ENCODE measurements at places on chromosomes 5 and 9. TPM values are rescaled to one million over a fixed set of nuclear protein-coding genes. Genes with fewer than 3 reads are reported as not detected.

GRCh38 chr5:15554542-15554941 lies 54.6 kb downstream of the FBXL7 start:
- no peaks in the 10 kb centered on the region for H3K27me3 ChIP-seq
- H3K4me3 ChIP-seq: no peak overlapping the region
- no peak for DNase-seq

The GLRA1 gene
- total RNA-seq: not detected

GRCh38 chr5:38341641-38342040 lies 83.3 kb downstream of the EGFLAM start:
- H3K36me3 ChIP-seq: no peaks in the 10 kb centered on the region
- peaks cover 3% of the 10 kb centered on the region for H3K4me1 ChIP-seq
- no peak overlapping the region for H3K4me3 ChIP-seq
- no peak overlapping the region for H3K27ac ChIP-seq

DNA sequence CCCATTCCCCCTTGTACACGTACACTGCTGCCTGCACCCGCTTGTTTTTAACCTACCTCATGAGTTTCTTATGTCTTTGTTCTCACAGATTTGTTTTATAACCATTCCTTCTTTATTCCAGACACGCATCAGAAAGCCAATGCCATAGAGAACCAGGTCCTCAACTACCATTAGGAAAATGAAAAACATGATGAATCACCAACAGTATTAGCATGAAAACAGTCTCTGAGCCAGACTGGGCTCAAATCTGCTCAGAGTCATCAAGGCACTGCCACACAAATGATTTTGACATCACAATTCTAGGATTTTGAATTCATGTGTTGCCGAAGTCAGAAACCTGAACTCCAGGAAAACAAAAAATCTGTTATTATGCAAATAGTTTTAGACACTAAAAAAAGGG lies 394.1 kb upstream of the GRIA1 start:
- no peaks in the 10 kb centered on the region for H3K36me3 ChIP-seq
- no peaks in the 10 kb centered on the region for H3K27me3 ChIP-seq
- no peaks in the 10 kb centered on the region for H3K4me1 ChIP-seq
- H3K27ac ChIP-seq: no peak overlapping the region
- no peak overlapping the region for H3K4me3 ChIP-seq

The PCDHB7 gene
- not detected for total RNA-seq

GRCh38 chr9:121282277-121283079 lies 14.5 kb downstream of the GSN start:
- no peaks in the 10 kb centered on the region for H3K27me3 ChIP-seq
- H3K27ac ChIP-seq: no peak overlapping the region
- H3K4me3 ChIP-seq: no peak overlapping the region
- H3K4me1 ChIP-seq: peaks cover 25% of the 10 kb centered on the region
- no peak for DNase-seq

DNA sequence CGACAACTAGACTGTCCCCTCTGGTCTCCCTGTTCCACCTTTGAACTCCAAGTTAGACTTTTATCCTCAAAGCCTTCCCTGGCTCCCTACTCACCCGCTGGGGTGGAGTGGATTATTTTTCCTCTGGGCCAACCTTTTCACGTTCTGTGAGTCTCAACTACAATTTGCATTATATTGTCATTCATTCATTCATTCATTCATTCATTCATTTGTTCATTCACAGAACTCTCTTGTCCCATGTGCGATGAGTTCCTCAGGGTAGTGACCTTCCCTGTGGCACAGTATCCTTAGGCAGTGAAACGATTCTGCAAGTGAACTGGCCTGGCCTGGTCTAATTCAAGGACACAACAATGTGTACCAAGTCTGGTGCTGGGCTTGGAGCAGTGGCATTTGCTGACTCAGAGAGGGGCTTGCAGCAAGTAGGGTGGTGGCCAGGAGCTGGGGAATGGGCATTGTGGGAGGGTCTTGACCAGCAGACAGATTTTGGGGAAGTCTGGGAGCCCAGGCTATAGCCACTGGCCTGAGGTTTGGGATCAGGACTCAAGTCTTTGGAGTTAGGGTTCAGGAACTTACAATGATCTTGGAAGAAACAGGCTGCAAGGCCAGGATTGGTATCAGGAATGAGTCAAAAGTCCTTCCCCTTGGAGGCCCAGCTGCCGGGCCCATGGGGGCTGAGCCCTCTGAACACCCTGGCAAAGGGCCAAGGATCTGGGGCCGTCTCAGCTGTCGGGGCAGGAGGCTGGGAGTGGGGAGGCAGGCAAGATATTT lies 37.2 kb upstream of the COL15A1 start:
- H3K4me3 ChIP-seq: no peak overlapping the region
- H3K36me3 ChIP-seq: no peaks in the 10 kb centered on the region
- H3K27ac ChIP-seq: no peak overlapping the region
- DNase-seq: no peak
- no peaks in the 10 kb centered on the region for H3K4me1 ChIP-seq

GRCh38 chr5:150241298-150242160 lies 48.0 kb downstream of the CAMK2A start:
- DNase-seq: no peak
- H3K27me3 ChIP-seq: no peaks in the 10 kb centered on the region
- H3K36me3 ChIP-seq: no peaks in the 10 kb centered on the region
- H3K4me1 ChIP-seq: no peaks in the 10 kb centered on the region

DNA sequence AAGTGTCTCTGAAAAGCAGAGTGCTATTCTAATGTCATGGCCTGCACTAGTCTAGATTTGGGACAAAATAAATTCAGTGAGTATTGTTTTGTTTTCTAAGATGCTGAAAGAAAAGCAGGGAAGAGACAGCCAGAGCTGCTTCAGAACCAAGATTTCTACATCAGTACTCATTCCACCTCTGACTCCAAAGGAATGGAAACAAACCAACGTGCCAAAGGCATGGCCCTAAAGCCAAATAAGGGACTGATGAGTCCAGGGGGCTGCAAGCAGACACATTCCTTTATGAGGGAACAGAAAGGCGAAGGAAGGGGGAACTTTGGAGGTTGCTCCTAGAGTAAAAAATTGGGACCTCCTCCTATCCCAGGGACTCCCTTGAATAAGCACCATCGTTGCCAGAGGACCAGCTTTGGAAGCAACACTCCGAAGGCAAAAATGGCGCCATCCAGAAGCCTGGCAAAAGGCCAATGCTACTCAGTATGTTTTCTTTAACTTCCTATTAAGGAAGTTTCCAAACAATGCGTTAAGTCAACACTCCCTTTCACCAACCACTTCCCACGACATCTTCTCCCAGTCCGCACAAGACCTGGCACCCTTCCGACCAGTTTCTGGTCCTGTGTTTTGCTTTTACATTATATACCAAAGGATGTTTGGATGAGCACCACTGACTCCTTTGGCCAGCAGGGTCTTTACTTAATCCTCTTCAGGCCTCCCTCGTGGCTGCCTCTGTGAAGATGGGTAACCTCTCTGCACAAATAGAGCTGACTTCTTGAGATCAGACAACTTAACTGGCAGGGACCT lies 31.6 kb downstream of the ADAM19 start:
- peak; percentile 25 for DNase-seq
- no peaks in the 10 kb centered on the region for H3K36me3 ChIP-seq
- H3K4me3 ChIP-seq: peak overlapping the region; percentile 0
- peak overlapping the region; percentile 81 for H3K27ac ChIP-seq

The LRRC26 gene
- total RNA-seq: not detected

GRCh38 chr9:109117856-109118807 lies 1.6 kb downstream of the TMEM245 start:
- H3K27me3 ChIP-seq: no peaks in the 10 kb centered on the region
- H3K27ac ChIP-seq: peak overlapping the region; percentile 92
- H3K4me3 ChIP-seq: peak overlapping the region; percentile 91
- peaks cover 55% of the 10 kb centered on the region for H3K4me1 ChIP-seq

GRCh38 chr5:177509381-177509951 lies at the start of gene DOK3:
DOK3 (minus strand) TSS chr5:177509826; CDS start chr5:177509540, 286 bp downstream.
- no peaks in the 10 kb centered on the region for H3K27me3 ChIP-seq
- H3K27ac ChIP-seq: no peak within 1 kb of the TSS
- peaks cover 43% of the 10 kb centered on the region for H3K36me3 ChIP-seq
- peak; percentile 38 for DNase-seq

The GDF9 gene
- total RNA-seq: 0.90 TPM
